Keratinocyte (primary cell): ENCODE measurements at places on chromosomes 3 and 15. TPM values are rescaled to one million over a fixed set of nuclear protein-coding genes. Genes with fewer than 3 reads are reported as not detected.

GRCh38 chr3:74639681-74640080 lies 25.2 kb upstream of the CNTN3 start:
- H3K4me1 ChIP-seq: no peaks in the 10 kb centered on the region
- no peaks in the 10 kb centered on the region for H3K36me3 ChIP-seq
- H3K27me3 ChIP-seq: no peaks in the 10 kb centered on the region
- no peak overlapping the region for H3K4me3 ChIP-seq
- H3K27ac ChIP-seq: no peak overlapping the region

GRCh38 chr3:51257870-51258269 lies 127.2 kb upstream of the MANF start:
- DNase-seq: no peak
- H3K36me3 ChIP-seq: no peaks in the 10 kb centered on the region
- no peaks in the 10 kb centered on the region for H3K27me3 ChIP-seq
- H3K4me3 ChIP-seq: no peak overlapping the region

DNA sequence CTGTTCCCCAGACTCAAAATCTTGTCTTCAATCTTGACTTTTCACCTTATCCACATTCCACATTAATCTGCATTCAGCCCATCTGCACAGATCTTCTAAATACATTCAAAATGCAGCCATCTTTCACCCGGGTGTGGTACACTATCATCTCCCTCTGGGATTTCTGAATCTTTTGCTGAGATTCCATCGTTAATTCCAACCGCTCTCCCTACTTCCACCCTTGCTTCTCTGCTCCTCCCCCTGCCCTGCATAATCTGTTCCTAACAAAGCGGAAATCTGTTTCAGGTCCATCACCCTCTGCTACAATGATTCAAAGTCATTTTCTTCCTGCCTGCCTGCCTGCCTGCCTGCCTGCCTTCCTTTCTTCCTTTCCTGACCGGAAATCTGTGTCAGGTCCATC lies 7.9 kb upstream of the GOLGA8B start:
- H3K36me3 ChIP-seq: no peaks in the 10 kb centered on the region
- no peak overlapping the region for H3K4me3 ChIP-seq
- no peaks in the 10 kb centered on the region for H3K4me1 ChIP-seq
- no peak overlapping the region for H3K27ac ChIP-seq

DNA sequence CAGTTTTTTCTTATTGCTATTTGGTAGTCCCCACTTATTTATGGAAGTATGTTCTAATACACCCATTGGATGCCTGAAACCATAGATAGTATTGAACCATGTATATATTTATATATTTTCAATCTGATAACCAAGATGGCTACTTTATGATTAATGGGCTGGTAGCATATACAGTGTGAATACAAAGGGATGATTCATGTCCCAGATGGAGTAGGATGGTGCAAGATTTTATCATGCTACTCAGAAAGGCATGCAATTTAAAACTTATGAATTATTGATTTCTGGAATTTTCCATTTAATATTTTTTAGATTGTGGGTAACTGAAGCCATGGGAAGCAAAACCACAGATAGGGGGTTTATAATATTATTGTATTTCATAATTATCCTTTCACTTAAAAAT lies 35.2 kb downstream of the AP4E1 start:
- H3K4me1 ChIP-seq: peaks cover 5% of the 10 kb centered on the region
- H3K4me3 ChIP-seq: no peak overlapping the region
- H3K27me3 ChIP-seq: no peaks in the 10 kb centered on the region
- H3K36me3 ChIP-seq: peaks cover 2% of the 10 kb centered on the region
- no peak for DNase-seq
- H3K27ac ChIP-seq: no peak overlapping the region

Gene STOML1
- polyA plus RNA-seq: 7.0 to 12.9 TPM (median 9.4 TPM) in 3 replicates

Gene TFRC
- polyA plus RNA-seq: 57.2 to 125 TPM (median 109 TPM) in 3 replicates

Gene CHST13
- not detected in 3 replicates for polyA plus RNA-seq

Gene ADIPOQ
- polyA plus RNA-seq: not detected in 3 replicates
